ENCODE measurements at places on chromosomes 6 and 20.

- DNase-seq = no peak
These were observed 88.6 kb downstream of the BFSP1 start for GRCh38 chr20:17442588-17442987.

- DNase-seq = no peak
These were observed 54.7 kb downstream of the PHF20 start for GRCh38 chr20:35826397-35826998.

DNA sequence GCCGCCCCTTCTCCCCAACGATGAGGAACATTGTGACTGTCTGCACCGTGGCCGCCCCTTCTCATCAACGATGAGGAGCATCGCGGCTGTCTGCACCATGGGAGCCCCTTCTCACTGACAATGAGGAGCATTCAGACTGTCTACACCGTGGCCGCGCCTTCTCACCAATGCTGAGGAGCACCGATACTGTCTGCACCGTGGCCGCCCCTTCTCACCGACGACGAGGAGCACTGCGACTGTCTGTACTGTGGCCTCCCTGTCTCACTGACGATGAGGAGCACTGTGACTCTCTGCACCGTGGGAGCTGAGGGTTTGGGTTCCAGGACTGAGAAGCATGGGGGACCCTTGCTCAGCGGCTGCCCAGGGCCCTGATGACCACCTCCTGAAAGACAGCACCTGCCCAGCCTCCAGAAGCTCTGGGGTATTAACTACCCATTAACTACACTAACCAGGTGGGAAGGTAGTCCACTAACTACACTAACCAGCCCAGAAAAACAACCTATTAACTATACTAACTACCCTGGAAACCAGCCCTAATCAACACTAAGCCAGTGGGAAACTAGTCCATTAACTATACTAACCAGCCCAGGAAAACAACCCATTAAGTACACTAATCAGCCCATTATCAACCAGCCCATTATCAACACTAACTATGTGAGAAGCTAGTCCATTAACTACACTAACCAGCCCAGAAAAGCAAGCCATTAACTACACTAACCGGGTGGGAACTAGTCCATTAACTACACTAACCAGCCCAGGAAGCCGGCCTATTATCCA lies 116.9 kb downstream of the TAF4 start:
- DNase-seq = no peak

DNA sequence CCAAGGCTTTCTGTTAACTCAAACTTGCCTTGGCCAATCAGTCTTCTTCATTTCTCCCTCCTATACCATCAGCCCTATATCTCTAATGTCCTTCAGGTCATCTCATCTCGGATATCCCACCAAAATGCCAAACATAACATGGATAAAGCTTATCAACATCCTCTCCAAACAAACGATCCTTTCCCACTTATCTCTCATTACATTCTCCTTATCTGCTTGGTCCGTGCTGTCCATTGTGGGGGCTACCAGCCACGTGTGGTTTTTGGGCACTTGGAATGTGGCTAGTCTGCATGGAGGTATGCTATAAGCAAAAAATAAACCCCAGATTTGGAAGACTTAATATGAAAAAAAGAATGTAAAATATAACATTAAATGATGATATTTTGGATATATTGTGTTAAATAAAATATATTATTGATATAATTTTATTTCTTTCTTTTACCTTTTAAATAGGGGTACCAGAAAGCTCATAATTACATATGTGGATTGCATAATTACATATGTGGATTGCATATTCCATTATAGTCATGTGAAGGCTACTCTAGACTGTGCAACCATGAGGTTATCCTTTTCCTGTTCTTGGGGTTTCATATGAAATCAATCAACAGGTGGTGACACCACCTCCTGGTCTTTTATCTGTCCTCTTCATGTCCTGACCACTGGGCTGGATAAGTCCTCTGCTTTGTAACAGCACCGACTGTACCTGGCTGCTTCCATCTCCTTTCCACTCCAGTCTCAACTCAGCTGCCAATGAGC lies 123.0 kb downstream of the CD83 start:
- DNase-seq = no peak

DNA sequence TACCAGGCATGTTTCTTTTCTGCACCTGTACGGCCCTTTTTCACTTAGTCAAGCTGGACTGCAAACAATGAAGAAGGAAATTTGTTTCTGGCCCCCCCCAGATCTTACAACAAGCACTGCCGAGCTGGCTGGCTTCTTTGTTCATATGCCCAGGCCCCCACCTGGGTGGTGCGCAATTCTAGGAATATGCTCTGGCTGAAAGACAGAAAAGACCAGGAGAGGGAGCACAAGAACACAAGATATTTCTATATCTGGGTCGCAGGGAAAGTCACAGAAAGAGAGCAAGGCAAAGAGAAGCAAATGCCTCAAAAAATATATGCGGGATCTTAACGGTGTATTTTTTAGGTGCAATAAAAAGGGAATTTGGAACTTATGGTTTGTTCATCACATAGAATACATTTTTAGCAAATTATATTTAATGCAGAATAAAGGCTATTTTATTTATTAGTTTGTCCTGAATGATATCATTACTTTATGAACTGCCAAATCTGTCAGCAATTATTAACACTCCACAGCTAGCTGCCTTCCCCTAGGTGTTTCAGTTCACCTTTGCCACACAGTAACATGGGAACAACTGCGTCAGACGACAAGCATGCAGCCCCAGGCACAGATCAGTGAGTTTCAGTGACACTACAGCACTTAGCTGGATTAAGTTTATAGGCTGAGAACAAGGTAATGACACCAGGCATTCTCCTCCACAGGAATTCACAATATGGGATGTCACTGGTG lies 76.5 kb downstream of the GJA10 start:
- DNase-seq = peak; percentile 32

GRCh38 chr6:86686496-86686895 lies 250.8 kb upstream of the HTR1E start:
- DNase-seq = no peak

GRCh38 chr6:136123468-136123867 lies 126.6 kb downstream of the MTFR2 start:
- no peak for DNase-seq

- DNase-seq = no peak
These were observed 179.7 kb downstream of the ADGRG6 start for GRCh38 chr6:142481466-142481865.

DNA sequence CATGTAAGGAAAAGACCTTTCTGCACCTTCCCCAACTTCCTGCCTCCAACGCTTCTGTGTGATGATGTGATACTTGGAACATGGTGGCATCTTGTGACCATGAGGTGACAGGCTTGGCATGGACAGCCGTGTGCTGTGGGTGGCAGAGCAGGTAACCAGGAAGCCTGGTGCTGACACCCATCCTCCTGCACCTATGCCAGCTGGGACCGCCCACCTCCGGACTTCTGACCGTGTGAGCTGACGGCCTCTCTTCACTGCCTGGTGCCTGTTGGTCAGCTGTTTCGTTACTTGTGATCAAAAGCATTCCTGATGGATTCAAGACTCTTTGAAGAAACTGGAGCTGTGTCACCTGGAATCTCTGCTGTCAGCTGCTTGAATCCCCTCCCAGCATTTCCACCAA lies 70.3 kb downstream of the TMEM242 start:
- DNase-seq = no peak

- no peak for DNase-seq
These were observed 109.7 kb downstream of the CDK19 start for GRCh38 chr6:110705543-110705942.

DNA sequence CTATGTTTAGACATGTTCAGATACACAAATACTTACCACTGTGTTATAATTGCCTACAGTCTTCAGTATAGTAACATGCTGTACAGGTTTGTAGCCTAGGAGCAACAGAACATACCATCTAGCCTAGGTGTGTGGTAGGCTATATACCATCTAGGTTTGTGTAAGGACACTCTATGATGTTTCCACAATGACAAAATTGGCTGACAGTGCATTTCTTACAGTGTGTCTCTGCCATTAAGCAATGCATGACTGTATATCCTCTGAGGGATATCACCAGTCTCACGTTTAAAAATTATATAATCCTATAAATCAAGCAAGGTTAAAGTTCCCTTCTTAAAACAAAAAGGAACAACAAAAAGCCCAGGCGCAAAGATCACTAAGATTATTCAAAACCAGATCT lies 352.2 kb downstream of the BTBD9 start:
- DNase-seq = no peak

GRCh38 chr6:150680510-150680909 lies 80.8 kb downstream of the PLEKHG1 start:
- no peak for DNase-seq

GRCh38 chr6:134420614-134421181 lies 102.8 kb upstream of the SGK1 start:
- DNase-seq = no peak

DNA sequence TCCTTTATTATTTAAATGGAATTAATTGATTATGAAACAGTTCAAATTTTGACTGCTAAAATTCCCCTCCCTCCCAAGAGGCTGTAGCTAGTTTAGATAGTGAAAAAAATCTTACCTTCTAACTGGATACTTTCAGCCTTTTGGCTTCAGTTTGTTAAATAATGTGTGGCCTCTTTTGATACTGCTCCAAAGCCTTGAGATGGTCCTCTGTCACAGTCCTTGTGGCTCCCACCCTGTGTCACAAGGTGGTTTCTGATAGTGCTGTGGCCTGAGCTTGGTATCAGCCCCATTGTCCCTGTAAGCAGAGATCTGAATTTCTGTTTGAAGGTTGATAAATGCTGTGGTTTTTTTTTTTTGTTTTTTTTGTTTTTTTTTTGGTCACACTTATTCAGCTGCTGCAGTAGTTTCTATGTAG lies 20.8 kb downstream of the PANK2 start:
- DNase-seq = no peak

DNA sequence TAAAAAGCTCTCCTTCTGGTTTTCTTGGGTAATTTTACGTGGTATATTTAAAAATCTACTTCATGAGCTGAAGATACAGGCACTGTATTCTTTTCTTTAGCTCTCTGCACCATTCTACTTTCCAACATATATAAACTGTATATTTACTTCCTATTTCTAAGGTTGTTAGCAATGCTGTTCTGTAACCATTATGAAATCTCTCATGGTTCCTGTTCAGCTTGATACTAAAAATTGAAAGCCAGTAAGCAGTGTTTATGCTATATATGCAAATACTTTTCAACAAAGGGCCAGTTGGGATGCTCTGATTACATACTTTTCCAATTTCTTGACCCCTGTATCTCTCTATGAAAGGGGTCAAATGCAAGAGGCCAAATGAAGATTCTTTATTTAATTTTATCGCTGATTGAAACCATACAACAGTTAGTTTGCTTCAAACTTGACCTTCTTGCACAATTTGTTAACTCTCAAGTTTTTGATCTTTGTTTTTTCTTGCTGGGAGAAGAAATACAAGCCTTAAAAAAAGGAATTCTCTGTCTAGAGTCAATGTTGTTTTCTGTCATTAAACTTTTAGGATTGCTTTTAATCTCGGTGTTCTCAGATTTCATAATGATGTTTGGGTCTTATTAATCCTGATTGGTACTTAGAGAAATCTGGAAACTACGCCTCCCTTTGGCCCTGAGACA lies 223.2 kb downstream of the PRL start:
- no peak for DNase-seq

GRCh38 chr6:129186988-129187387 lies 304.1 kb downstream of the LAMA2 start:
- DNase-seq = no peak

- DNase-seq = no peak
These were observed 130.2 kb upstream of the AKIRIN2 start for GRCh38 chr6:87832025-87832825.

DNA sequence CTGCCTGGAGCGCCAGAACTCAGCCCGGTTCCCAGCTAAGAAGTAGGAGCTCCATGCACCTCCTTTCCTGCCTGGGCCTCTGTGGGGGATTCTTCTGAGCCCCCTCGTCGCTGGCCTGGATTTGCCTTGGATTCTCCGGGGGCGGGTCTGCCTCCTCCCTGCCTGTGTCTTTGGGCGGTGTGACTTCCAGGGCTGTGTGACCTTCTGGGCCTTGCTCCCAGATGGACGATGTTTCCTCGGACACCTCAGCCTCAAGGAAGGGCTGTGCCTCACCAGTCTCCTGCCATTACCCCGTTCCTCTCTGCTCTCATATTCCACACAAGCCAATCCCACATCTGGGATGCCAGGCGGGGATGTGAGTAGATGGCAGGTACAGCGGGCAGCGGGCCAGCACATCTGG lies 76.8 kb downstream of the ERMARD start:
- no peak for DNase-seq

GRCh38 chr6:50124572-50124971 lies 74.8 kb upstream of the DEFB112 start:
- DNase-seq = no peak

GRCh38 chr6:11337306-11337705 lies 104.8 kb upstream of the NEDD9 start:
- no peak for DNase-seq

DNA sequence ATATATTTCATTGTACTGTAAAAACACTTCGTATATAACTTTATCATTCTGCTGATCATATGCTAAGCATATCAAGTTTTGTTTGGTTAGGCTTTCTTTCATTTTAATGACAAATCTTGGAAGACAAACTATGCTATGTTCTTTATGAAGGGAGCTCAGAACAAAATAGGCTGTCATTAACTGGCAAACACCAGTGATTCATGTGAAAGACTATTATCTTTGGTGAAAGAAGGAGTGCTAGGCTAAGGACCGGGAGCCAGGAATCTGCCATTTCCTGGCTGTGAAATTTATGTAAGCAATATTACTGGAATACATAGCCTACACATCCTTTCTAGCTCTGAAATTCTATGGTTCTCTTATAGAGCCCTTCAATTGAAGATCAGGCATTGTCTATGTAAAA lies 136.2 kb upstream of the CCN2 start:
- no peak for DNase-seq

- DNase-seq = no peak
These were observed 96.0 kb downstream of the HFE start for GRCh38 chr6:26183237-26183580.

DNA sequence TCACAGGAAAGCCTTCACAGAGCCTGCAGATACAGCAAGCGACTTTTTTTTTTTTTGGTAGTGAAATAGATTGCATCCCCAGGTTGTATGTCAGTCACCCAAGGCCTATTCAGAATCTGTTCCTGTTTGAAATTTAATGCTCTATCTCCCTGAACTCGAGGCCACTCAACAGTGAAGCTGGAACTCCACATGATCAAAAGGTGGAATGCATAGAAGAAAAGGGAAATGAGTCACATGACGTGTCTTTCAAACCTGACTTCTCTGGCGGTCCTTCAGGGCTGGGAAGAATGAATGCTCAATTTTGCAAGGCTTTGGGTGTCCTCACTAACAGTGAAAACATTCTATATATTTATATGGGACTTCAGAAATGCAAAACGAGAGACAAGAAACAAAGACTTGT lies 88.4 kb upstream of the B3GAT2 start:
- DNase-seq = no peak

GRCh38 chr20:37921341-37921929 lies 18.5 kb downstream of the VSTM2L start:
- DNase-seq = no peak

Measured in T-cell (primary cell).